ENCODE measurements at places on chromosomes 6 and 20. TPM values are rescaled to one million over a fixed set of nuclear protein-coding genes. Genes with fewer than 3 reads are reported as not detected.

GRCh38 chr20:12531626-12532025, 477.1 kb upstream of the SPTLC3 start:
- no peak for DNase-seq

GRCh38 chr6:291204-291696, 1.0 kb upstream of the DUSP22 start:
- peak; percentile 55 for DNase-seq

DNA sequence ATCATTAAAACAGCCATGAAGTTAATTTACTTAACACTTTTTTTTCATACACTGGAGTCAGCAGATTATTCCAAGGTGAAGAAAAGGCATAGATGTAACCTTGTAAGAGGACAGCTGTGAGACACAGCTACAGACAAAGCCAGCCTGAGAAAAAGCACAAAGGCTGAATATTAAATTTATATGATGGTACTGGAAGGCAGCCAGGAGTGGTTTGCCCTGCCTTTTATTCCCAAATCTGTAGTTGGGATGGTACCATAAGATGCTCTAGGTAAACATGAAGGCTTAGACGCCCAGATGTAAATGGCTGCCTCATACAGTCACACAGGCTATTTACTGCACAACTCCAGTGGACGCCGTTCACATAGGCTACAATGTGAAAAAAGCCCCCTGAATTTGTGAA, 42.1 kb upstream of the LOC128125822 start:
- DNase-seq = no peak

DNA sequence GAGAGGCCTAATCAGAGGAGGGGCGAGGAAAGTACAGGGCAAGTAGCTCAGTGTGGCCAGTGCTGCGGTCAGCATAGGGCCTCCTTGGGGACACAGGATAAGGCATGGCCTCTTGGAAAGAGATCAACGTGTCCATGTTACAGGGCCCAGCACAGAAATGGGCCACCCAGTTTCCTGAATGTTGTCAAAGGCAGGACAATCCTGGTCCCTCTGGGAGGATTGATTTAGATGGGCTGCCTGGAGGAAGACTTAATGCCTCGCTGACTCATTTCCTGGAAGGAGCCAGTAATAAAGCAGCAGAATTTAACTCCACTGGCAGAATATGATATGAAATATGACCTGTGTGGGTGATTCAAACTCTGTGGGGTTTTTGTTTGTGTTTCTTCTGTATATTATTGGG, 16.6 kb downstream of the DDO start:
- no peak for DNase-seq

- DNase-seq = no peak
These were observed 86.5 kb downstream of the METTL24 start for GRCh38 chr6:110271732-110272022.

DNA sequence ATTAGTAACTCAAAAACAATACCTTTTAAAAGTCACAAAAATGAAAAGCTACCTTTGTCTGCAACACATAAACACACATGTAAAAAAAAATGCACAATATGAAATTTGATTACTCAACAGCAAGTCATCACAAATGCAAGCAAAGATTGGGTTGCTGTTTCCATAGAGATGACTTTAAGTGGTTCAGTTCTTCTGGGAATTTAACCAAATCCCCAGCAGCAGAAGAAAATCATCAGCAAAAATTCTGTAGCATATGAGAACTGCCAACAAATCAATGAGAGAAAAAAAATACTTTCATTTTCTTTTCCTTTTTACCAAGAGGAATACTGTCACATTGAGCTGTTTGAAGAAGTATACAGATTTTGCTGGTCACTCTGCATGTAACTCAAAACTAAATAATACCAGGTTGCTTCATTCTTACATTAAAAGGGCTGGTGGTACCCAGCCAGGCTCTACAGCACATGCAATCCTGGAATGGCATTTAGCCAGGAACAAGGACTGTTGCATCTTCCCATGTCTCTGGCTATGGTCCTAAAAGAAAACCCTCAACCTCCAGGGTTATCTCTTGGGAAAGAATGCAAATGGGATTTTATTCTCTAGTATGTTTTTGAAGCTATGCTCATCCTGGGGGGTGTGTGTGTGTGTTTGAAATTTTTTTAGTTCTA, 158.3 kb downstream of the OPRM1 start:
- no peak for DNase-seq

- no peak for DNase-seq
These were observed 35.4 kb downstream of the FYN start for GRCh38 chr6:111837641-111838500.

DNA sequence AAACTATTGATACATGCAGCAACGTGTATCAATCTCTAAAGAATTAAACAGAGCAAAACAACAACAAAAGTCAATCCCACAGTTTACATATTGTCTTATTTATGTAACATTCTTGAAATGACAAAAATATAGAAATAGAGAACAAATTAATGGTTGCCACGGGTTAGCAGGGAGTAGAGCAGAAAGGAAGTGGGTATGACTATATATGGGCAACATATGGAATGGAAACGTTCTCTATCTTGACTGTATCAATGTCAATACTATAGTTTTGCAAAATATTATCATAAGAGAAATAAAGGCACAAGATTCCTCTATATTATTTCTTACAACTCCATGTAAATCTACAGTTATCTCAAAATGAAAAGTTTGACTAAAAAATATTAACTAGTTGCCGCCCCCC, 12.8 kb downstream of the AK9 start:
- DNase-seq = no peak

- DNase-seq = no peak
These were observed 12.7 kb downstream of the IL17F start for GRCh38 chr6:52231406-52232127.

DNA sequence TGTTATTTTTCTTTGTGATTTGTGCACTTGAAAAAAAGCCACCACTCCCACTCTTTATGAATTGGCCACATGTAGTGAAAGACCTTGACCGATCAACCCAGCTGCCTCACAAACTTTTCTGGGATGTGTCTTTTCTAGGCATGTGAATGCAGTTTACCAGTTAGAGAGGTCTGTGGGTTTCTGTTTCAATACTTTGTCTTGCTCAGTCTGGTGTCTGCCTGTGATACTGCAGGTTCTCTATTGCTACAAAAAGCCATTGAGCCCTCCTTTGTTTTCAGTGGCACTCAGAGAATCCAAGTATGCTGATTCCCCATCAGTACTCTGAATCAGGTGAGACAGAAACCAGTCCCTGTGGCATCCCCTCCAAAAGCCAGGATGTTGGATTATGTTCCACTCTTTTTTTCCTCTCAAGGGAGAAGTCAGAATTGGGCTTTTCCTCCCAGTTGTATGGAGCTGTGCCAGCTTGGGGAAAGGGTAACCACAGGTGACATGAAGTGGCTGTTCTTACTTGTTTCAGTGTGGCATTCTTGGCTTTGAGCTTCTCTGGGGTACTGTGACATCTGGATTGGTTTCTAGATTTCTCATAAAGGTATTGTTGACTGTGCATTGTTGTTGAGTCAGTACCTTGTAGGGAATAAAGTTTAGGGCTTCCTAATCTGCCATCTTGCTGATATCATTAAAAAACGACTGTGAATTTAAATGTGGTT, 26.3 kb upstream of the ZFP64 start:
- DNase-seq = no peak

DNA sequence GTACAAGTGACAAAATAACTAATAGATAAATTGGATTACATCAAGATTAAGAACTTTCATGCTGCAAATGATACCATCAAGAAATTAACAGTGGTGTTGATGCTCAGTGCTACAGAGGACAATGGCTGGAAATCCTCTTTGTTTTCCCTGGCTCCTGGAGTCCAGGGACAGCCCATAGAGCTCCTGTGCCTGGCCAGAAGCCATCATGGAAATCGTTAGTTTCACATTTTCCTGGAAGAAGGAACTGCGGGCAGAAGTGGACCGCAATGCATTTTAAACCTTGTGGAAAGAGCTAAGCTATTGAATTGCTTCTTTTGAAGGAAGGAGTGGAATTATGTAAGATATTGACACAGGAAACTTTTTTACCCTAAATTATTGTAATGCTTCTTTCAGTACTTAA, 276.0 kb downstream of the GJA1 start:
- no peak for DNase-seq

GRCh38 chr6:134512981-134513391, 195.1 kb upstream of the SGK1 start:
- DNase-seq = no peak

- no peak for DNase-seq
These were observed 160.5 kb downstream of the TFAP2B start for GRCh38 chr6:50979171-50979525.

DNA sequence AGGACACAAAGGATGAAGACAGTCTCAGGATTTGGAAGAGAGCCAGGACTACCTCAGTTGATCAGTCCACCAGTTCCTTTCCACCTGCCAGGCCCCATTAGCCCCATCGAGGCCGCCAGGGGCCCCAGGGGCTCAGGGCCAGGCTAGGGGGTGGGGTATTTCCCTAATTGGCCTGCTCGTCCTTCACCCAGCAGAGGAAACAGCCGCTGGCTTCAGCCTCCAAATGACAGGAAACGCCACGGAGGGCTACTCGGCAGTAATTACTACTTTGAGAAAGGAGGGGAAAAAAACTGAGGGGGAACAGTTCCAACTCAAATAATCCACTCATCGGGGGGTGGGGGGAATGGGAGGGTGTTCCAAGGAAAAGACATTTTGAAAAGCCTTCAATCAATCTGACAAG, 42.7 kb downstream of the MAFB start:
- no peak for DNase-seq

DNA sequence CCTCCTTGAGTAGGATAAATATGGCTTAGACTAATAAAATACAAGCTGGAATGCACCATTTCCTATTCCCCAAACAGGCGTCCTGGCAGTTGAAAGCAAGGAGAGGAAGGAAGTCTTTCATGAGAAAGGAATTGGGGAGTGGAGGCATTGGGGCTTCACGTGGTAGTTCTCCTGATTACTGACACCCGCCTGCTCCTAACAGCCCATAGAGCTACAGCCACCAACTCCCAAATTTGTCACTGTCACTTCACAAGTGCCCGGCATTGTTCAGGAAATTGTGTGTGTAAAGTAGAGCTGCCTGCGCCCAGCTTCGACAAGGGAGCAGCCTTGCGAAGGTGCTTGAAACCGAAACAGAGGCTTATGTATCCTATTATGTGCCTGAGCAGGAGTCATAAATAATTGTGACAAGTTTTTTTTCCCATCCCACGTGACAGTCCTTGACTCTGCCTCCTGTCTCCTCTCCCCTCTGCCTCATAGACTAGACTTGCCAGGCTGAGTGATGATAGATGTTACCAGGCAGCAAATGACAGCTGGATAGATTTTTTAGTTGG, 301.7 kb upstream of the ZFP64 start:
- DNase-seq = no peak

DNA sequence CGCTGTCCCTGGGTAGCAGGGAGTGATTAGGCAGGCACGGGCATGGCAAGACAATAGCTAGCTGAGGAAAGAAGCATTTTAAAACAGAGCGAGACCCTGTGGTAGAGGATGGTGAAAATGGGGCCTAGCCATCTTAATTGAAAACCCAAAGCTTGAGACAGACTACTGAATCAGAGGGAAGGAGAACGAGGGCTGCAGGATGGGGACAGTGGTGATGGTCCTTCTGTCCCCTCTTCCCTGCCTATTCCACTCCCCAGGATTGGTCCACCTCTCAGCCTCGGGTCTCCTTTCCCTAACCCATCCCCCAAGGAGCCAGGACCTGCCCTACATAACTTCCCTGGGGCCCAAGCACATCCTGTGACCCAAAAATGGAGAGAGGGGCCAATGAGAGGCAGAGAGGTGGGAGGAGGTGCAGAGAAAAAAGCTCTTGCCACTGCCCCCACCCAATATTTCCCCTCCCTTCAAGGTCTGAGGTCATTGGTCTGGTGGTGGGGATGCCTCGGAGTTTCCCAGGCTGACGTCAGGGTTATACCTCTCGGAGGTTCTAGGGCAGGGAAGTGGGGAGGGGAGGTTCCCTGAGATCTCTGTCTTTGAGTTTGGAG, 884 bp upstream of the CUTA start:
- DNase-seq = peak; percentile 25

- DNase-seq = no peak
These were observed 67.3 kb upstream of the ZNF217 start for GRCh38 chr20:53660947-53661381.

DNA sequence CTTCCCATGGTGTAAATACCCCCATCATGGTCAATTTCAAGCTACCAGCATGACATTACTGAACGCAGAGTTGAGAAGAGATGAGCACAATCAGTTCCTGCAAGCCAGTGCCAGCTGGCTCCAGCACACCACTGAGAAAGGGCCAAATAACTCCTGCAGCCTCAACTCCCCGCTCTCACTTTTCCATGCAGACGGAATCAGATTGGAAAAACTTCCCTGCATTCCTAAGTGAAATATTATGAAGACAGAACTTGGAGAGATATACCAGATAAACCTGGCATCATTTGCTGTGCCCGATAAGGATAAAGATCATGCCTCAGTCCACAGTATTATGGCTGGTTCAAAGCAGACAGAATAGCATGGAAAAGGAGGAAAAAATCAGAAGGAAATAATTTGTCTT, 56.7 kb downstream of the FILIP1 start:
- peak; percentile 88 for DNase-seq

GRCh38 chr6:53246924-53247323, 98.3 kb upstream of the GCM1 start:
- no peak for DNase-seq

- no peak for DNase-seq
These were observed 163.7 kb upstream of the THEMIS start for GRCh38 chr6:128064540-128064895.

DNA sequence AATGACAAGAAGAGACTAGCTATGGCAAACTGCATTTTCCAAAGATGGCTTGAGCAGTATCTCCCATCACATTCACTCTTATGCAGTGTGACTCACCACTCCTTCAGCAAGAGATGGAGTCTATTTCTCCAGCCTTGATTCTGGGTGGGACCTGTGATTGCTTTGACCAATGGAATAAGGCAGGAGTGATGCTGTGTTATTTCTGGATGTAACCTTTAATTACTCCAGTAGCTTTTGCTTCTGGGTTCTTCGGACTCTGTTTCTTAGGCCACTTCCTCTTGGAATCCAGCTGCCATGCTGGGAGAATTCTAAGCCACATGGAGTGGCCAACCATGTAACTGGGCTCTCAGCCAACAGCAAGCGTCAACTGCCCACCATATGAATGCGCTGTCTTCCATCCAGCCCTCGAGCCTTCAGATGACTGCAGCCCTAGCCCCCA, 50.7 kb downstream of the TGM2 start:
- DNase-seq = no peak

Gene ZKSCAN3
- 4.0 TPM for total RNA-seq

Gene CD109
- 35.9 TPM for total RNA-seq

Gene RHAG
- 0.28 TPM for total RNA-seq

Gene LY6G6F
- total RNA-seq = not detected

Gene TRIM31
- total RNA-seq = not detected

Gene MTG2
- total RNA-seq = 19.8 TPM

Gene PGC
- total RNA-seq = not detected

Gene SLC52A3
- 3.6 TPM for total RNA-seq

Gene MDN1
- total RNA-seq = 30.0 TPM

Gene MRPL14
- total RNA-seq = 26.4 TPM

All from posterior vena cava (tissue), 2 donors.